AG10803 (cell line): ENCODE measurements at places on chromosomes 1 and 21.

DNA sequence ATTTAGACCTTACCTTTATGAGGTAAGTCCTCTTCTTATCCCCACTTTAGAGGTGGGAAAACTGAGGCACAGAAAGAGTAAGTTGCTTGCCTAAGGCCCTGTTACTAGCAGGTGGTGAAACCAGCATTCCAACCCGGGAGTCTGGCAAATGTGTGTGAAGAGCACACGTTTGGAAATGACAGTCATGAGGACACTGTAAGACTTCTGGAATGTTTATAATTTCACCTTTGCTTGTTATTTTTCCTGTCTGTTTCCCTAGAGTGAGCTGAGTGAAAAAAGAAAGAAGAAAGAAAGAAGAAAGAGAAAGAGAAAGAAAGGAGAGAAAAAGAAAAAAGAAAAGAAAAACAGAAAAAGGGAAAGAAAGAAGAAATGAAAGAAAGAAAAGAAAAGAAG is 21.2 kb upstream of the LGALS8 start:
- peak; percentile 59 for DNase-seq

DNA sequence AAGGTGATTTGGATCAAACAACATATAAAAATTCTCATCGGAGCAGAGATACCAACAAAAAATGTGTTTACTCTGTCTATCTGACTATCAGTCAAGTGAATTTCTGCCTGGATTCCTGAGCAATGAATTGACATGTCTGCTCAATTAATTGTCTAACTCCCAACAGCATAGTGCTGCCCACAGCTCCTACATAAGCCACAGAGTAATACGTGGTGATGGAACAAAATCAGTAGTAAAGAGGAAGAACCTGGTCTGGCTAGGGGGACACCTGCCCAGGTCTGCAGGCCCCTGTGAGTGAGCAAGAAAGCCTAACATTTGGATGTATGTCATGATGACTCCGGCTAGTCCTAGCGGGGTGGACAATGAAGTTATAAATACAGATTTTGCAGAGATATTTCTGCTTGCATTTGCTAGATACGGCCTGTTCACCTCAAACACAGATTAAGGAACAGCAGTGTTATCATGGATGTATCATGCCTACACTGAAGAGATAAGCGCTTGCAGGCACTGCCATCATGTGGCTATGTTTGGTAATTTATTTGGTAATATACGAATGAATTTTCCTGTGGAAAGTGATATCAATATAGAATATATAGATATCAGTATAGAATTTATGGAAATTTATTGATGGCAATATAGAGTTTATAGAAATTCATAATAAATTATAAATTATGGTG is 69.6 kb upstream of the LRRC8B start:
- DNase-seq: peak; percentile 48

DNA sequence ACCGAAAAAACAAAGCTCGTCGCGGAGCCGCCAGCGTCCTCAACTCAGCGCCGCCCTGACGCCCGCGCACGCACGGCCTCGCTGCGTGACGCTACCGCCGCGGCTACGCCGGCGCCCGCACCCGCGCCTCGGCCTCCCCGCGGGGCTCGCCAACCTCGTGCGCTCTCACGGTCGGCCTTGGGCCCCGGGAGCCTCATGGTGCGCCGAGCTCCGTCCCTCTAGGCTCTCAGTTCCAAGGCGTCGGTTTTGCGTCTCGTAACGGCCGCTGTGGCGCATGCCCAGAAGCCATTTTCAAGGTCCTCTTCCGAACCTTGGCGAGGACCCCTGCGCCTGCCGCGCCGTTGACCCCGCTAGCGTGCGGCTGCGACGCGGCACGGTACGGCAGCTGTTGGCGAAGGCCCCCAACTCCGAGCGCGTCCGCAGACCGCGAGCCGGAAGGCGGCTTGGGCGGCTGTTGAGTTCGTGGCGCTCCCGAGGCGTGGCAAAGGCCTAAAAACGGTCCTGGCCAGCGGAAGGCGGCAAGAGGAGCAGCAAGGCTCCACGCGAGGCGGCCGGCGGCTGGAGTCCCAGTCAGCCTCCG is at the start of gene HENMT1:
Gene HENMT1 (minus strand): TSS at position 64 of the 580 bp plus-strand sequence. CDS start 1,209 bp downstream, outside the sequence.
- DNase-seq: peak; percentile 75

- DNase-seq: peak; percentile 83
Observed at GRCh38 chr1:203463469-203464062, 12.0 kb upstream of the PRELP start.

DNA sequence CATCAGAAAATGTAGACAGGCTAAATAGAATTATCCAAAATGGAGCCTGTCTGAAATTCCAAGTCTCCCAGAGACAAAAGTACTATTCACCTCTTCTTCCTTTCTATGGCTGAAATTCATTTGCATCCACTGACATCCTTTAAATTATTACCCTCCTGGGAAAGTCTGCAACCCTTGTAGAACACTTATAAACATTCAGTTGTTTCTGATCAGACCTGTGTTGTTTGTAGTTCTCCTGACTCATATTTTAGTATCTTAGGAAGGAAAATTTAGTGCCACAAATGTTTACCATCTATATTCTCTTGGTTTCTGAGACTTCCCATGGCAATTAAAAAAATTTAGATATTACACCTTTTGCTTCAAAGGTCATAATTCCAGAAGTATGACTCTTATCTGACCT is 69.6 kb upstream of the C1orf105 start:
- DNase-seq: no peak

DNA sequence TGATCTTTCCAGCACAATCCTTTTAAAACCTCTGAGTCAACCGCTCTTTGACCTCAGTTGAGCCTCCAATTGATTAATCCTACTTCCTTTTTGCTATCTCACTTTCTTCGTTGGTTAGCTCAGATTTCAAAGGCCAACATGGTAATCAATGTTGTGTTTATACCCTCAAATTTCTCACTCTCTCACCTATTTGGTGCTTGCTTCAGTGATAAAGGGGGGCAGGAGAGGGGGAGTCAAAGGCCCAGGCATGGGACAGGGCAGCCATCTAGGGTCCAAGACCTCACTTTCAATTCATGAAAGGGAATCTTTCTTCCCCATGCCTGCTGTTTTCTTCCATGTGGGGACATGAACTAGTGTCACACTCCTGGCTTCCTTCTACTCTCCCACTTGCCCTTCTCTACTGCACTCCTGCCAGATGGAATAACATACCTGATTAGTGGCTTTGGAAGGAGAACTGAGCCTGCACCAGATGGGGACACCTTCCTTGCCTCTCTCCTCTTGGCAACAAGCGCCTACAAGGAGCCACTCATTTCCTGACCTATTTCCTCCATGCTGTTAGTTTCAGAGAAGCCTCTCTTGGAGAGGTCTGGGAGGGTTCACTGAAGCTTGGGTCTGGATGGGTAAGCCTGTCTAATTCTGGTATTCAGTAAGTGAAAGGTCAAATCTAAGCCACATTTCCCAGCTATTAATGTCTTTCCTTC is 73.3 kb upstream of the ARHGAP29 start:
- DNase-seq: no peak
